Vagina (tissue), 2 donors: ENCODE measurements at places on chromosomes 13 and 19.

- no peak for DNase-seq
Measured at GRCh38 chr13:113397608-113398425, 33.9 kb upstream of the GRTP1 start.

GRCh38 chr19:5125797-5126497, 157.0 kb downstream of the KDM4B start:
- DNase-seq: no peak

DNA sequence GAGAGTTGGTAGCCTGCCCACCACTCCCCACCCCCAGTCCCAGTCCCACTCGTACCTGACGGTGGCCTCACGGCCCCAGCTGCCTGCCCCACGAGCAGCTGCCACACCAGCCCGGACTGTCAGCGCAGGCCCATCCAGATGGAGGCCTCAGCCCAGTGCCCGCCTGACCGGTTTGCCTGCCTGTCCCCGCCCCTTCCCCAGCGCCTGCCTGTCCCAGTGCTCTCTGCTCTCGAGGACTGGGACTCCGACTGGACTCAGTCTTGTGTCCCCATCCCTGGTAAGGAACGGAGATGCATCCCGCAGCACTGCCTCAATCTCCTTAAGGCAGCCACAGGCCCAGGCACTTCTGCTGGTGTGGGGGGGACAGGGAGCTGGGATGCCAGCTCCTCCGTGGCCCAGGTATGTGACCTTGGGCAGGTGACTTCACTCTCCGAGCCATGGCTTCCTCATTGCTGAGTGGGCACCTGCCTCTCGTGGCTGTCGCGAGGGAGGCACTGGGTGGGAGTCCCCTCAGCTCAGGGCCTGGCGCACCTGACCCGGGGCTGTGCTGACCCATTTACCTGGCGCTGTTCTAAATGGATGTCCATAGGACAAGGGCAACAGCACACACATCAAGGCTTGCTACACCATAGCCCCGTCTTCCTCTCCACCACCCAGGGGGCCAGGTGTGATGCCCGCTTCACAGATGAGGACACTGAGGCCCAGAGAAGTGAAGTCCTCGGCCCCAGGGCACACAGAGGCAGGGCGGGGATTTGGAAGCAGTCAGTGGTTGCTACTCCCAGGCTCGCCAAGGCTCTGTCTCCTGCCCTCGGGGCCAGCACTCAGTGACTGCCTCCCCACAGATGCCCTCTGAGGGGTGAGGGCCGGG, at the start of gene NKPD1:
Gene NKPD1, minus strand, starts transcription at position 113 of the 868 bp plus-strand sequence. CDS start 832 bp downstream, outside the sequence.
- DNase-seq: no peak

- DNase-seq: no peak
Measured at GRCh38 chr13:80029170-80029569, 311.8 kb downstream of the SPRY2 start.

- DNase-seq: no peak
Measured at GRCh38 chr13:42715909-42716308, 65.5 kb upstream of the FAM216B start.

DNA sequence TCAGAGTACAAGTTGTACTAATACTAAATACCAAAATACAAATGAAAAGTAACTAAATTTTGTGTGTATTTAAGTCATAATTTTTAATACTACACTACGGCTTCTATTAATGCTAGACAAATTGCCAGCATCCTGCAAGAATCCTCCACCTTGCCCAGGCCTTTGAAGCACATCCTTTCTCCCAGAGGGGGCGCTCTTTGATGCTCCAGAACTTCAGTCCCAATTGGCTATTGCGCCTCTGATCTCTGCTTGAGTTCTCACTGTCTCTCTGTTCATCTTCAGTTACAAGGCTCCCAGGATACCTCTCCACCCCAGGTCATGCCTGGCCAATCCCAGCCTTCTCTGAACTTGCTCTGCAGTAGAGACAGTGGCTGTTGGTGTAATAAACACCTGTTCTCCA, 141.0 kb downstream of the DCLK1 start:
- DNase-seq: no peak

GRCh38 chr19:33376423-33376822, 2.9 kb downstream of the CEBPG start:
- no peak for DNase-seq

GRCh38 chr13:39414339-39414738, 188.7 kb downstream of the LHFPL6 start:
- DNase-seq: no peak

DNA sequence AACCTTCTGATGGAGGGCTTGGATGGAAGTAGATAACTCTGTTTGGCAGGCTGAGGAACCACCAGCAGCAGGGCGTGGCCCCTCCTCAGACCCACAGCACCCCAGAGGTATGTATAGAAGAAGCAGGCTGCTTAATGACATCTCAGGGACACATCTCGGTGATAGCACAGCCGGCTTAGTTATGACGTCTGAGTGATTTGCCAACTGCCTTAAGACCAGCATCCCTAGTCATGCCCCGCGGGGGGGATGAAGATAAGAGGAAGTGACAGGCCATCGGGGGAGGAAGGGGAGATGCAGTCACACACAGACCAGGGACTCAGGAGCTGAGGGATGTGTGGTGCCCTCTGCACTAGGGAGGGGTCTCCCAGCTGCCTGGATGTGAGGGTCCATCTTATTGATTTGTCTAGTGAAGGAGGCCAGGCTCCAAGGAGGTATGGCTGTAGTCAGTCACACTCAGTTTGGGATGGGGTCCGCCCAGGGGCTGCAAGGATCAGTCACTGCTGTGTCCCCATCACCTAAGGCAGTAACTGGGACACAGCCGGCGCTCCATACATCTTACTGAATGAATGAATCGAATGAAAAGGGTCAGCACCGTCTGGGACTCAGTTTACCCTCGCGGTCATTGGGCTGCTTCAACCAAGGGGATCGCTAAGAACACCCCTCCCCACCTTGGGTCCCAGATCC, 19.2 kb upstream of the ERCC1 start:
- no peak for DNase-seq

DNA sequence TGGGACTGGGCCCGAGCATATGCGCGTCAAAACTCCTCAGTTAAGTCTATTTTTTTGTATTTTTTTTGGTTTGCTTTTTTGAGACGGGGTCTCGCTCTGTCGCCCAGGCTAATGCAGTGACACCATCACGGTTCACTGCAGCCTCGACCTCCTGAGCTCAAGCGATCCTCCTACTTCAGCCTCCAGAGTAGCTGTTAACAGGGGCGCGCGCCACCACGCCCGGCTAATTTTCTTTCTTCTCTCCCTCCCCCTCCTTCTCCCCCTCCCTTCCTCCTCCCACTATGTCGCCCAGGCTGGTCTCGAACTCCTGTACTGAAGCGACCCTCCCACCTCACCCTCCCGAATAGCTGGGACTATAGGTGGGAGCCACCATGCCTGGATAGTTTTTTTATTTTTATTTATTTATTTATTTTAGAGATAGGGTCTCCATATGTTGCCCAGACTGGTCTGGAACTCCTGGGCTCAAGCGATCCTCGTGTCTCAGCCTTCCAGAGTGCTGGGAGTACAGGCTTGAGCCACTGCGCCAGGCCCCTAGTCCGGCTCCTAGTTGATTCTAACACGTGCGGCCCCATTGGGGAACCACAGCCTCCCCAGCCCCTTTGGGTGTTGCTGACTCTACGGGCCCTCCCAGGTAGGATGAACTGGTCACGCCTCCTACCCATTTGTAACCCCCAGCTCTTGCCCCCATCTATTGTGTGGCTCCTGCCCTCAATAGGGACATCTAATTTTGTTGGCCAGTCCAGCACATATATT, 806 bp upstream of the ZNF837 start:
- DNase-seq: no peak

DNA sequence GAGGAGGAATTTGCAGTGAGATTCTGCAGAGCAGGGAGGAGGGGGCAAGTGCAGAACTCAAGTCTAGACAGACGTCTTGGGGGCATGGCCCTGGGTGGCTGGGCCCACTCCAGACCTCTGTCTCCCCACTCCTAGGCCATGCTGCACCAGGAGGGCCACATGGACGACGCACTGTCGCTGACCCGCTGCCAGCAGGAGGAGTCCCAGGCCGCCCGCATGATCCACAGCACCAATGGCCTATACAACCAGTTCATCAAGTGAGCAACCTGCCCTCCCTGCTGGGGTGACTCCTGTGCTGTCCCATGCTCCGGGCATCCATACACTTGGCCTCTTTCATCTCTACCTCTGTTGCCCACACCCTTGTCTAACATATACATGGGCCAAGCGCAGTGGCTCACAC, 18.1 kb downstream of the RYR1 start:
- DNase-seq: no peak

DNA sequence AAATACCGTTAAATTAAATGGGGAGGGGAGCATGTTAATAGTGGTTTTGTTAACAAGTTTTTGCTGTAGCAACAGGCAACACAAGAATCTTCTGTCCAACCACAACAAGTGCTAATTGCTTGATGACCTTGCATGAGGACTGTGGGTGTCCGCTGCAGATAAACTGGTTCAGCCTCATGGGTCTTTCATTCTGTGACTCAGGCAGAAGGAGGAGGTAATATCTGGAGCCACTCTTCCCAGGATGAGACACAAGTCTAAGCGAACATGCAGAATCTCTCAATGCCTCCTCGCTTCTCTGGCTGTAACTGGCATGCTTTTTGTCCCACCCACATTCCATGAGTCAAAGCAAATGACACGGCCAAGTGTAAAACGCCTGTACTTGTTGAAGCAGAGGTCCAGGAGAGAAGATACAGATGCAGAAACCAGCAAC, 56.6 kb upstream of the MYO16 start:
- DNase-seq: no peak

GRCh38 chr13:98476538-98476966, 100.4 kb downstream of the STK24 start:
- DNase-seq: no peak

GRCh38 chr13:95067303-95067702, 233.9 kb downstream of the ABCC4 start:
- no peak for DNase-seq

GRCh38 chr13:80134346-80134745, 206.6 kb downstream of the SPRY2 start:
- DNase-seq: no peak

DNA sequence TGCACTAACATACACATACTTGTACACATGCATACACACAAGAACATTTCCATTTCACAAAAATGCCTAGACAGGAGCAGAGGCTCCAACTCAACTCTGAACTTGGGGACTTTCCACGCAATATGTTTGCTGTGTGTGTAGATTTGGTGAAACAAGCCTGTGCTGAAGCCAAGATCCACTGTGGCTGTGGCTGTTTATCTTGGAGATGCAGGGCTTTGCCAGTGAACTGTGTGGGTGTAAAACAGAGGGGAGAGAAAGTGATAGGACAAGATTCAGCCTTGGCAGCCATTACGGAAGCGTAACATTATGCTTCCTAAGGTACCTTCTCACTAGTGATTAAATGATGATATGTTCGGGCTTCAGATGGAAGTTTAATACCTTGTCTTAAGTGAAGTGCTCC, 73.2 kb upstream of the MBNL2 start:
- DNase-seq: no peak

DNA sequence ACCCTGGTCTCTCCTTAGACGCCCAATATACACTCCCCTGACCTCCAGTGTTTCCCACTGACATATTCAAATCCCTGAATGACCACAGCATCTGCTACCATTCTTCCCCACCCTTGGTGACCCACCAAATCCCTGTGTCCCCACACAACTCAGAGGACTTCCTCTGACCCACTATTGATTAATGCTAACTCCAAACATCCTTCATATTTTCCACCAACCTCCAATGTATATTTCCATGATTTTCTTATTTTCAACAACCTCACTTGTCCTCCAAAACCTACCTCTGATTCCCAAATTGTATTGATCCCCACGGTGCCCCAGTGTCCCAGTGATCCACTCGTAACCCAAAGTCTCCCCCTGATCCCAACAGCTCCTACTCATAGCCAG, 526 bp upstream of the DMWD start:
- no peak for DNase-seq

DNA sequence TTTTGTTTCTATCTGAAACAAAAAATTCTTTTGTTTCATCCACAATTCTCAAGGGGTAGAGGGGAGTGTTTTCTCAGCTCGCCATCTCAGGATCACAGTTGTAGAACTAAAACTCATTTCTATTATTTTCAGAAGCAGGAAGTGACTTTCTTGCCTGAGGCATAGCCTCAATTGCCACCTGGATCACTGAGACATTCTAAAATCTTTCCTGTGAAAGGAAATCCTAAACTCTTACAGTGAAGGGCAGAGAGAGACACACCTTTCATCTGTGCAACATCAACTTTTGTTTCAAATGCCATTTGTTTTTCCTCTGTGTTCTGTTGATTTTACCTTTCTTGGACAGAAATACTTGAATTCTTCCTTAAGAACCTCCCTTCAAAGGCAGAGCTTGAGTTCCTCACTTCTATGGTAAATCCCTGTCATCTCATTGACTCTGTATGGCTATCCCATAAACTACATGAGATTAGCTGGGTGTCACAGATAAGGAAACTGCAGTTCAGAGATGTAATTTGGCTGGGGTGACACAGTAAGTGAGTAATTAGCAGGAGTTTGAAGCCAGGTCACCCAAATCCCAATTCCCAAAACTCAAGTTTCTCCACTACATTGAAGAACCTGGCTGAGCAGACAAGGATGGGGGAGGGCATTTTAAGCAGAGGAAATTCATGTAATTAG, 224.4 kb upstream of the HTR2A start:
- no peak for DNase-seq

- no peak for DNase-seq
Measured at GRCh38 chr13:71663431-71663830, 203.6 kb downstream of the DACH1 start.

GRCh38 chr13:30222254-30222653, 85.1 kb downstream of the KATNAL1 start:
- no peak for DNase-seq

GRCh38 chr13:20119960-20120359, 40.9 kb downstream of the GJA3 start:
- DNase-seq: no peak

DNA sequence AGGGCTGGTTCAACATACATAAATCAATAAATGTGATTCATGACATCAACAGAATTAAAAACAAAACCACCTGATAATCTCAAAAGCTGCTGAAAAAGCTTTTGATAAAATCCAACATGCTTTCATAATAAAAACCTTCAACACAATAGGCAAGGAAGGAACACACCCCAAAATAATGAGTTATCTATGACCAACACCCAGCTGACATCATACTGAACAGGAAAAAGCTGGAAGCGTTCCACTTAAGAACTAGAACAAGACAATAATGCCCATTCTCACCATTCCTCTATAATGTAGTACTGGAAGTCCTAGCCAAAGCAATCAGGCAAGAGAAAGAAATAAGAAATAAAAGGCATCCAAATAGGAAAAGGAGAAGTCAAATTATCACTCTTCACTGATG, 116.2 kb upstream of the FREM2 start:
- DNase-seq: no peak

DNA sequence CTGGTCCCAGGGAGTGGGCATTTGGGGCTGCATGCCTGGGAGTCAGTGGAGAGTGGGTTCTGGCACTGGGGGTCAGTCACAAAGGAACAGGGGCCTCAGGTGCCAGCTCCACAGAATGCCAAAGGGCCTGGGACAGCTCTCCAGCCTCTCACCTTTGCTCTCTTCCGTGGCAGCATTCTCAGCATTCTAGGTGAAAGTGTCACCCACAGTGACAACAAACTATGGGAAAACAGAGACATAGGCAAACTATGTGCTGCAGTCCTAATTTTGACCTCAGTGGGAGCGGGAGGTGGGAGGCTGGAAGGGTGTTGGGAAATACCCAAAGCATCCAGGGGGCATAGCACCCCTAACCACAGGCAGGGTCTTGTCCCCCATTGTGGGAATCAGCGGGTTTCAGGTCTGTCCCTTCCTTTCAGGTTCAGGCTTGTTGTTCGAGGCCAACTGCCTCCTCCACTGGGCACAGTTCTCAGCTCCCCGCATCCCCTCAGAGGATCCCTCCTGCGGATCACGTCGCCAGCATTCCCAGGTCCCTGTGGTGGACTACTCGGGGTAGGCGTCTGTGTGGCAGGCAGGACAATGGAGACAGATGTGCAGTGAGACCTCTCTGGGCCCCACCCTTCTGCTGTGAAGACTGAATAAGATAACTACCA, 52.4 kb downstream of the TSHZ3 start:
- no peak for DNase-seq
